ENCODE measurements at places on chromosomes 1 and 21.
A peak's percentile ranks its signal among the peaks of the same experiment; 100 is the strongest.

DNA sequence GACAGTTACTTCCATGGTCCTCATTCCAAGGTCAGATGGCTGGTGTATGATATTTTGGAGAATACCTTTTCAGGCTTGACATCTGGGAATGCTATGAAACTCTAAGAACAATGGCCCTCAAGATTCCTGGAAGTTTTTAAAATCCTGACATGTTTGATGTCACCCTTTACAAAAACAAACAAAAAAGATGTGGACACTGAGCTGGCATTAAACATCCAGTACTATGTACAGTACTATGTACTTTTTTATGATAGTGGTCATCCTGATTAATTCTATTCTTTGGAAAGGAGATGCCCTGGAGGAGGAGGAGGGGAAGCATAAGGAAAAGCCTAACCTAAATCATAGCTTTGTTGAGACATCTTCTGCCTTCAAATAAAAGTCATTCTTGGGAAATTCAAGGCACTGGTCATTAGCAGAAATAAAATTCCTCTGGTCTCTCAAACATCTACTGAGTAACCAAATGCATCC is 235.4 kb downstream of the HMCN1 start:
- H3K4me1 ChIP-seq: peaks cover 15% of the 10 kb centered on the region
- H3K27ac ChIP-seq: peak overlapping the region; percentile 66
- DNase-seq: no peak
- H3K27me3 ChIP-seq: no peaks in the 10 kb centered on the region

- H3K27ac ChIP-seq: no peak overlapping the region
- no peaks in the 10 kb centered on the region for H3K27me3 ChIP-seq
- no peaks in the 10 kb centered on the region for H3K36me3 ChIP-seq
- peaks cover 7% of the 10 kb centered on the region for H3K4me1 ChIP-seq
- DNase-seq: no peak
Observed at GRCh38 chr1:146001709-146002108, 5.3 kb upstream of the TXNIP start.

DNA sequence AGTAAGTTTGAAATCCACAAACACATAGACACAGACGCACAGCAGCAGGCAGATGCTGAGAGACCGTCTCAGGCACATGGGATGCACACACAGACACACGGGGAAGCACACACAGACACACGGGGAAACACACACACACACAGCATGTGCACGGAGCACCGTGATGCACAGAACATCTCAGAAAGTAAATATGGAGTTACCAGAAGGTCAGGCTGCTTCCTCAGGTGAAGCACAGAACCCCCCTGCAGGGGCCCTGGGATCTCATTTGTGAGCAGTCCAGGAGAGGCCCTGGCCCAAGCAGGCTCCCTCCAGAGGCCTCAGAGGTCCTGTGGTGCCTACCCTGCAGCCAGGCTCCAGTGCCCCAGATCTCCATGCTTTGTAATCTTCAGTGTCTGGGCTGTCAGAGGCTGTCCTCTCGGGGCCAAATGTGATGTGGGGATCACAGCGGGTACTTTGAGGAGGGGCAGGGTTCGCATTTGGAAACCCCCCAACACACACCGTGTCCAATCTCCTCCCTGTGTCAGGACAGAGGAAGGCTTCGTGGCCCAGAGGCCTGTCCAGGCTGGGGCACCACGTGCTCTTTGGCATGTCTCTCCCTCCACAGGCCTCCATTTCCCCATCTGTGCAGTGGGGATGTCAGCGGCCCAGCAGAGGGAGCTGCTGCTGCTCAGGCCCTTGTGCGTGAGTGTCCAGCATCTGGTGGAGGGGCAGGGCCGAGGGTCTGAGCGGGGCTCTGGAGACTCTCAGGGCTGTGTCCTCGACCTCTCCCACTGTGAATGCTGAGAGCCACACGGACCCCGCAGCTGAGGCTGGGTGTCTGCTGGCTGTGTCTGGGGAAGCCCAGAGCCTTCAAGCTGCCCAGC is 23.0 kb upstream of the PRSS38 start:
- H3K27me3 ChIP-seq: no peaks in the 10 kb centered on the region
- H3K4me1 ChIP-seq: no peaks in the 10 kb centered on the region
- DNase-seq: no peak
- no peak overlapping the region for H3K27ac ChIP-seq

DNA sequence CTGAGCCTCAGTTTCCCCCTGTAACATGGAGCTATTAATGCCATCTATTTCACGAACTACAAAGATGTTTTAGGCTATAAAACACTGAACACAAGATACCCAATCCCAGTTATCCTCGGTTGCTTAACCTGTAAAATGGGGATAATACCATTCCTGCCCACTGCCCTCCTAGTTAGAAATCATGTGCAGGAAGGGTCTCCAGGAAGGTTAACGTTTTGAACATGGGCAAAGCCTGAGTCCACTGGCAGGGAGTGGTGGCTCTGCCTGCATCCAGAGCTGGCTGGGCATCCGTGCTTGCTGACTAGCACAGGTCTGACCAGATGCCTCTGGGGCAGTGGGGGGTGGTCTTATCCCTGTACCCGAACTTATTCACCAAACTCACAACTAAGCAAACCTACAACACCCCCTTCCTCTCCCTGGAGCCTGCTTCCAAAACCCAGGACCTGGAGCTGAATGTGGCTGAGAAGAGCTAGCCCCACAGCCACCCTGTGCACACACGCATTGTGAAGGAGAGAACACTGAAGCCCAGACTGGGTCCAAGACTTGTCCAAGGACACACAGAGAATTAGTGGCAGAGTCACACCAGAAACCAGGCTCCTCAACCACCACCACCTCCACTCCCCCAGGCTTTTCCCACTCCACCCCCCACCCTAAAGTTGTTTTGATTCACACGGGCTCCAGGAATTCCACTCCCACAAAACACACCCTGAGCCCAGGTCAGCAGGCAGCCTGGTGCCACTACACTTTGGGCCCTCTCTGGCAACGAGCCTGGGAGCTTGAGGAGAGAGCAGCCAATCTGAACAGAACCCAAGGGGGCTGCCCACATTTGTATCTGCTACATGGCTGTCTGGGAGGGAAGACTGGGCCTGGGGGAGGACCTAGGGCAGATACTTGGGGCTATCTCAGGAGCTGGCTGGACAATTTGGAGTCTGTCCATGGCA is 1.6 kb downstream of the E2F2 start:
- no peak overlapping the region for H3K27ac ChIP-seq
- no peaks in the 10 kb centered on the region for H3K27me3 ChIP-seq
- no peaks in the 10 kb centered on the region for H3K36me3 ChIP-seq
- no peak overlapping the region for H3K4me3 ChIP-seq

DNA sequence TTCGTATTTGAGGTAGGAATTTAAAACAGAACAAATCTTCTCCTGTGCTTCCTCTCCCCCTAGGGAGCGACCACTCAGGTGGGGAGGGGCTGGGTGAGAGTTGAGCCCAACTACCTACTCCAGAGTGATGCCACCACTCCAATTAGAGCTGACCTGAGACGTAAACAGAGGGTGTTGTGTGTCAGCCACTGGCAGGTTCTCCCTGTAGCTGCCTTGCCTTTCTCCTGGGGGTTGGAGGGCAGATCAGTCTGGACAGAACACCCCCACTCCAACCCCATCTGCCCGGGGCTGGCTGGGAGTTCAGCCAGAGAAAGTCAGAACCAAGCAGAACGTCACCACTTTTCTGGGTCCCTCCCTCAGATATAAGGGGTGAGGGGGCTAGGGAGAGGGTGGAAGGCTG is 2.0 kb downstream of the HPDL start:
- no peak for DNase-seq
- H3K27me3 ChIP-seq: no peaks in the 10 kb centered on the region
- no peak overlapping the region for H3K27ac ChIP-seq
- H3K4me1 ChIP-seq: peaks cover 4% of the 10 kb centered on the region

DNA sequence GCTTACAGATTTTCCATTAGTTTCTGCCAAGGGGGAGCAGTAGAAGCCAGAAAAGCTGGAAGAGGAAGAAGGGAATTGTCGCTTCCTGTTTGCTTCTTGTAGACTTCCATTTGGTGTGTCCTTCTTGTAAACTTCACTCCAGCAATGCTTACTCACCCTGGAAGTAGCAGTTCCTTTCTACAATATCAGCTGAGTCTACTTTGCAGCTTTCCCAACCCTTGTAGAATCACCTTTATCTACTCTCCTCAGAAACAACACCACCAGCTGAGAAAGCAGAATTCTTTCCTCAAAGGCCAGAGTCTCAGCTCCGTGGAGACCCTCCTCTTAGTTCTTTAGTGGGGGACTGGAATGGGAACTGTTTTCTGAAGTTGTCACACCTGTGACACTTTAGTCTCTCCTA is 1136.7 kb upstream of the TMPRSS15 start:
- no peak overlapping the region for H3K4me3 ChIP-seq
- no peak for DNase-seq

DNA sequence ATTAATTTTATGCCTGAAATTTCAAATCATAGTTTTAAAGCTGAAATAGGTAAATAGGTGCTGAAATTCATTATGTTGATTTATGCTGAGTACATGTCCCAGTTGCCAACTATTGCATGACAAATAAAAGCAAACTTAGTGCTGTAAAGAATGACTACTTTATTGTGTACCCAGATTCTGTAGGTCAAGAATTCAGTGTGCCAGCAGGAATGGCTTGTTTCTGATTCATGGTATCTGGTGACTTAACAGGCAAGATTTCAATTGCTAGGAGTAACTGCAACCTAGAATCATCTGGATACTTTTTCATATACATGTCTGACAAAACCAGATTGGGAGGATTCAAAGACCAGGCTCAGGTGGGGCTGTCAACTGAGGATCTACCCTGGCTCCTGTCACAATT is 678.4 kb upstream of the ADAMTS5 start:
- no peak overlapping the region for H3K27ac ChIP-seq
- no peak for DNase-seq
- no peaks in the 10 kb centered on the region for H3K36me3 ChIP-seq
- no peak overlapping the region for H3K4me3 ChIP-seq
- H3K4me1 ChIP-seq: no peaks in the 10 kb centered on the region

GRCh38 chr1:209249280-209249670 is 334.2 kb upstream of the CAMK1G start:
- no peak for DNase-seq
- no peak overlapping the region for H3K27ac ChIP-seq
- no peaks in the 10 kb centered on the region for H3K4me1 ChIP-seq

DNA sequence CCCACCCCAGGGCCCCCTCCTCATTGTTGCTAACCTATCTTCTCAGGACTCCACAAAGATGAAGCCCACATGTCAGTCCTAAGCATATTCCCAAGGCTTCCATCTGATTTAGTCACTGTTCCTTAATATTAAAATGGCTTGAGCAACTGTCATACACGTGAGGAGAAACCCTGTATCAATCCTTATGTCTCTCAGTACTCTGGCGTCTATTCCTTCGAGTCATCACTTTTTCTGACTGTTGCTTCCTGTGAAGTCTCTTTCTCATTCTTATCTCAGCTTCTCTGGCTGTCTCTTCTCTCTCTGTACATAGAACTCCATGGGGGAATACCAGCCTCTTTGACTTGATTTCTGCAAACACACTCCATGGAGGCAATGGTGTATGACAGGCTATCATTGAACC is 98.4 kb downstream of the C4BPA start:
- no peaks in the 10 kb centered on the region for H3K4me1 ChIP-seq
- no peaks in the 10 kb centered on the region for H3K27me3 ChIP-seq
- DNase-seq: no peak

GRCh38 chr1:235011064-235011598 is 117.5 kb downstream of the TOMM20 start:
- DNase-seq: no peak
- H3K4me3 ChIP-seq: no peak overlapping the region
- H3K36me3 ChIP-seq: no peaks in the 10 kb centered on the region
- H3K4me1 ChIP-seq: no peaks in the 10 kb centered on the region

DNA sequence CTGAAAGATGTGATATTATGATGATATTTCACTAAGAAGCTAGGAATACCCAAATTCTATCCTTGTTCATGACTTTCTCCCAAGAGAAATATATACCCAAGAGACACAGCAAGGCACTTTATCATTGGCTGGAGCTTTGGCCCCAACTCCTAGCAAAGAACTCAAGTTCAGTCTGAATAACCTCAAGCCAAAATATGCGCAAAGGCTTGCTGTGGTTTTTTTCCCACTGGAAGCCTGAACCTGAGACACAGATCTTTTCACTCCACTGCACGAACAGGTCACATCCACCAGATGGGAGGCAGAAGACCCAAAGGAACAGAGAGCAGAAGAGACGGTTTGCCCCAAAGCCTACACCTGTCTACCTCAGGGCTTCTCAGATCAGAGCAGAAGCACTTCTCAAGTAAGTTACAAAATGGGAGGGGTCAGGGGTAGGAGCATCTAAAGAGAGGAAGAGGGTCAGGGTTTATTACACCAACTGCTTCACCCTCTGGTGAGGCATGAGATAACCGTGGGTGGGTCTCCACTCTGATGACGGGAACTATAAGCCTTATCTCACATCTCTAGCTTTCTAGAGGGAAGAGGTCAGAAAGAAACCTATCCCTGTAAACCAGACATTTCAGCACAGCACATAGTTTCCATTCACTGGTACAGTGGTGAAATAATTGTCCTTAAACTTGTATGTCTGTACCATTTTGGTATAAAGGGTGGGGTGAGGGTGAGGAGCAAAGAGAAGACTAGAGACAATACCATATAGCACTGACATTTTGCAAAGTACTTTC is 17.1 kb upstream of the CDC42BPA start:
- no peak for DNase-seq
- H3K36me3 ChIP-seq: no peaks in the 10 kb centered on the region
- no peak overlapping the region for H3K4me3 ChIP-seq
- no peaks in the 10 kb centered on the region for H3K4me1 ChIP-seq
- no peak overlapping the region for H3K27ac ChIP-seq

DNA sequence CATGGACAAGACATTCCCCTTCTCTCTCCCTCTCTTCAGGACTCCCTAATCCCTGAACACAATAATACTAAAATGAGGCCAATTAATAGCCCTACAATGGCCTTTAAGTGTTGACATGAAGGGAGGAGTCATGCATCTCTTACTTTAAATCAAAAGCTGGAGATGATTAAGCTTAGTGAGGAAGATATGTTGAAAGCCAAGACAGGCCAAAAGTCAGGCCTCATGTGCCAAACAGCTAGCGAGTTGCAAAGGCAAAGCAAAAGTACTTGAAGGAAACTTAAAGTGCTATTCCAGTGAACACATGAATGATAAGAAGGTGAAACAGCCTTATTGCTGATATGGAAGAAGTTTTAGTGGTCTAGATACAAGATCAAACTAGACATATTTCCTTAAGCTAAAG is 49.5 kb upstream of the CD46 start:
- DNase-seq: no peak
- no peaks in the 10 kb centered on the region for H3K27me3 ChIP-seq
- no peaks in the 10 kb centered on the region for H3K4me1 ChIP-seq
- H3K4me3 ChIP-seq: no peak overlapping the region
- H3K27ac ChIP-seq: no peak overlapping the region

DNA sequence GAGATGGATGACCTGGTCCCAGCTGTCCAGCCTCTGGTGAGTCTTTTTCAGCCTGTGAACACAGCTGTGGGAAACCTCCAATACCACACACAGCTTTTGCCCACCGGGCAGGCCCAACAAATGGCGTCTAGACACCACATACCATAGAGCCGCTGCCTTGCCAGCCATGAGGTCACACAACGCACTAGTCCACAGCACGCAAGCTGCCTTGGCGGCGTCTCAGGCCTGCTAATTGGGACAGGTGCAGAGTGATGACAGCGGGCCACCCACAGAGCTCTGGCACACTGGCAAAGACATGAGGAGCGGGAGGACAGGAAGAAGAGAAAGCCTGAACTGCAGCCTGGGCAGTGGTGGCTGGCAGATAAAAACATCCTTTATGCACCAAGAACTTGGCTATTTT is 125.5 kb downstream of the ADAMTS1 start:
- H3K27ac ChIP-seq: no peak overlapping the region
- H3K36me3 ChIP-seq: no peaks in the 10 kb centered on the region
- H3K27me3 ChIP-seq: no peaks in the 10 kb centered on the region
- DNase-seq: no peak
- H3K4me1 ChIP-seq: no peaks in the 10 kb centered on the region
- H3K4me3 ChIP-seq: no peak overlapping the region
